Activated naive CD8-positive, alpha-beta T cell treated with anti-CD3 and anti-CD28 coated beads, Interleukin-2, amount 10 ng/mL, durations not matched to agents 7 days and 5 days (primary cell): ENCODE measurements at places on chromosomes 12 and 14.

DNA sequence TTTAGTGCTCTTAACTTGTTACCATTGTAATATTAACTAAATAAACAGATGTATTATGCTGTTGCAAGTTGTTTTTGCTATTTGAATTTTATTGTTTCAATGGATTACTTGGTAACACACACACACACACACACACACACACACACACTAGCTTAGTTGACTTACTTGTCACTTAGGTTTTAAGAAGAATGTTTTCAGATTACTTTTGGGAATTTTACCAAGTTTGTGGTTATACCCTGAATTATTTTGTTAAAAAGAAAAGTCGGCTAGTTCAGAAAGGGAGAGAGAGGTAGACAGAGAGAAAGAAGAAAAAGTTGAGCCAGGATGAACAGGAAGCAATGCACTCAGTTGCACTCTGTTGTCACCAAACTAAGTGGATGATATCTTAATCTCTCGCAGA is 5.3 kb downstream of the SSTR1 start:
- peaks cover 69% of the 10 kb centered on the region for H3K27me3 ChIP-seq
- no peak overlapping the region for H3K4me3 ChIP-seq
- no peak overlapping the region for H3K27ac ChIP-seq
- no peaks in the 10 kb centered on the region for H3K36me3 ChIP-seq
- H3K4me1 ChIP-seq = peaks cover 16% of the 10 kb centered on the region

DNA sequence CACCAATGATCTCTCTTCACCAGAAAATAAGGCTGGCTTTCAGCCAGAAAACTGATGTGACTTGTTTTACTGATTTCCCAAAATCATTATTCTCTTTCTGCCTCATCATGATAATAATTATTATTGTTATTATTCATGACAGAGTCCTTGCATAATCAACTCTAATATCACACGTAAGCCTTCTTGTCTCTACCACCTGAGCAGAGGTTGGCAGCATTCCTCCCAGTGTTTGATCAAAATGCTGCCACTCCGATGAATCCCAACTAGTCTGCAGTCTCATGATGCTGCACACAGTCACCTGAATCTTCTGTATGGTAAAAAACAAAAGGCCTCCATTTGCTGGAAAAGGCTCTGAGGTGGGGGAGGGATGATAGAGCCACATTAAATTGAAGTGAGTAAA is 105.7 kb upstream of the PLEKHG7 start:
- no peak for DNase-seq
- H3K27me3 ChIP-seq = no peaks in the 10 kb centered on the region
- no peak overlapping the region for H3K4me3 ChIP-seq
- H3K36me3 ChIP-seq = peaks cover 34% of the 10 kb centered on the region

GRCh38 chr12:19474147-19474546 is 34.9 kb downstream of the AEBP2 start:
- peaks cover 67% of the 10 kb centered on the region for H3K36me3 ChIP-seq
- H3K4me3 ChIP-seq = no peak overlapping the region
- no peak for DNase-seq
- no peaks in the 10 kb centered on the region for H3K27me3 ChIP-seq
- peaks cover 28% of the 10 kb centered on the region for H3K4me1 ChIP-seq

DNA sequence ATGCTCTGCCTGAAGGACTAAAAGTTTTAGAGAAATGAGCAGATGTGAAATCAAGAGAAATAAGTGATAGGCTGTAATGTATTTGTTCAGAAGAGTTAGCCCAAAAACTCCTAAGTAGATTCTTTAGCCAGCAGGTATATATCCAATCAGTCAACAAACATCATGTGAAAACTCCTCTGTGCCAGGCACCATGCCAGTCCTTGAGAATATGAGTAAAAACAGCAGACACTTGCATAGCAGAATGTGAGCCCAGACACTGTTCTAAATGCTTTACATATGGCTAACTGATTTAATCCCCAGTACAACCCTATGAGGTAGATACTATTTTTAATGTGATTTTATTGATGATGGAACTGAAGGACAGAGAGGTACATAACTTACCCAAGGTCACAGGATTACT is 329.8 kb downstream of the PAWR start:
- H3K4me3 ChIP-seq = no peak overlapping the region
- no peak for DNase-seq
- no peaks in the 10 kb centered on the region for H3K36me3 ChIP-seq
- H3K4me1 ChIP-seq = no peaks in the 10 kb centered on the region
- H3K27ac ChIP-seq = no peak overlapping the region

DNA sequence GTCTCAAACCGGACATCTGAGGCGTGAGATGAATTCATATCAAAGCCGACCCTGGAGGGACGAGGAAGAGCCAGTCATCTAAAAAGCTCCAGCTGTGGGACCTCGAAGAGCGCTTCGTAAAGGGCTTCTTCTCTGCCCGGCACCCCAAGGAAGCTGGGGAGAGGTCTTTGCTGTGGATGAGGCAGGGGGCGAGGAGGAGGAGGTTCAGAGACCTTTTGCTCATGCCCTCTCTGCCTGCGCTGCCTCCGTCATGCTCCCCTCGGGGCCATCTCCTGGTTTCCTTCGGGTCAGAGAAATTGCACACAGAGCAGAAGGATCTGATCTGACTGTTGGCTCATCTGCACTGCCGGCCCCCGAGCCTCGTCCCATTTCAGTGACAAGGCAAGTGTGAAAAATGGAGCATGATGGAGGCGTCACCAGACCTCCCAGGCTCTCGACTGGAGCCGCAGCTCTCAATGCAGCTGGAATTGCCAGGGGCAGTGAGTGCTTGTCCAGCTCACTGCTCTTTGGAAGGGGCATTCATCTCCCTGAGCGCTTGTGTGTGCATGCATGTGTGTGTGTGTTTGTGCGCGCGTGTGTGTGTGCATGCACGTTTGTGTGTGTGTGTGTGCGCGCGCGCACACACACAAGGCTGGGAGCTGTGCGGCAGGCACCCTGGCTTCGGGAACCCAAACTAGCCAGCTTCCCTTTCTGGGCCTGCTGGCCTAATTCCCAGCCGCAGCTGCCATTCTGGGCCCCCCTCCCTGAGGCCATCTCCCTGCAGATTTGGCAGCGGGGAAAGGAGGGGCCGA is 9.2 kb downstream of the CABP1 start:
- no peaks in the 10 kb centered on the region for H3K36me3 ChIP-seq
- H3K27ac ChIP-seq = peak overlapping the region; percentile 64
- no peak for DNase-seq
- peak overlapping the region; percentile 79 for H3K4me3 ChIP-seq

DNA sequence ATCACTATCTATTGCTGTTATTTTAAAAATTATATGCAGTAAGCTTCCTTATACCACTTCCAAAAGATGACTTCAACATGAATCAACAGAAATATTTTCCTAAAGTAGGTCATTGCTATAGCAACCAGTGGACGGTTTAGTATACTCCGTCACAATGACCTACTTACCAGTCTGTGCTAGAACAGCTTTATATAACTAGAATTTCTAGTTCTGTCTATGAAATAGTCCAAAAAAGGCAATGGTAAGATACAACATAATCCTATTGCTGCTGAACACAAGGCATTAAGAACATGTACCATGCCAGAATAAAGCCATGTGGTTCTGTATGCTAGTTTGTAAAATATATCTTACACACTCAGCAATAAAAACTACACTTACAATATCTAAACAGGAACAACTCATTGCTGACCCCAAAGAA is 40.7 kb upstream of the MTERF2 start:
- H3K4me1 ChIP-seq = peaks cover 4% of the 10 kb centered on the region
- no peak overlapping the region for H3K27ac ChIP-seq
- H3K4me3 ChIP-seq = no peak overlapping the region
- DNase-seq = no peak

GRCh38 chr12:3135522-3136461 is 58.6 kb downstream of the TSPAN9 start:
- no peaks in the 10 kb centered on the region for H3K36me3 ChIP-seq
- no peak overlapping the region for H3K27ac ChIP-seq
- no peak for DNase-seq
- no peaks in the 10 kb centered on the region for H3K4me1 ChIP-seq
- no peak overlapping the region for H3K4me3 ChIP-seq
- H3K27me3 ChIP-seq = peaks cover 45% of the 10 kb centered on the region

- no peak for DNase-seq
- no peak overlapping the region for H3K4me3 ChIP-seq
- H3K36me3 ChIP-seq = no peaks in the 10 kb centered on the region
- peaks cover 6% of the 10 kb centered on the region for H3K27me3 ChIP-seq
- H3K27ac ChIP-seq = no peak overlapping the region
Measured at GRCh38 chr12:76738824-76739579, 24.9 kb upstream of the ZDHHC17 start.

- H3K4me3 ChIP-seq = no peak overlapping the region
- peaks cover 2% of the 10 kb centered on the region for H3K27me3 ChIP-seq
- DNase-seq = peak; percentile 78
- H3K27ac ChIP-seq = no peak overlapping the region
Measured at GRCh38 chr12:109775172-109775881, 57.9 kb downstream of the TRPV4 start.

DNA sequence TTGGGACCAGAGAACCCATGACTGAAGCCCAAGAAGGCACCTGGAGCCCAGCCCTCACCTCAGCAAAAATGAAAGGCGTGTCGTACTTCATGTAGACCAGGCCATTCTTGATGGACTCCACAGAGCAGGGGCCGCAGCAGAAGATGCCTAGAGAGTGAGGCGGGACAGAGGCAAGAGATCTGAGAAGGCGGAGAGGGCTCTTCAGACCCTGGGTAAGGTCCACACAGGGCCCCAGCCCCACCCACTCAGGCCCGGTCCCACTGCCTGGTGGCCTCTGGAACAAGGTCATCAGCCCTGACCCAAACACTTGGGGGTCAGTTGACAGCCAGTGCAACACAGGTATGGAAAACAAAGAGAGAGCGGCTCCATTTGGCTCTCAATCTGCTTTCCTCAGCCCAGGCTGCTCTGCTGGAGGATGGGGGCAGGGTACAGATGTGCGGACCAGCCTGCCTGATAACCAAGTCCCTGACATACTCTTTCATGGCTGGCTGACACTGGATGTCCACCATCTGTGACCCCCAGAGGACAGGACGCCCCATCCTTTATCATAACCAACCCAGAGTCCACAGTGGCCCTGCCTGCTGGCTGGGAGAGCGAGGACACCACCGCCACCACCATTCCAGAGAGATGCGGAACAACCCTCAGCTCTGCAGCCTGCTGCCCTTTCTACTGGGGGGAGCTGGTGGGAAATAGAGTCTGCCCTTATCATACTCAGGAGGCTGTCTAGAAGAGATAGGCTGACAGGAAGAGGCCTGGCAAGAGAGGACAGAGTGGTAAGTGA is 6.9 kb downstream of the TGM1 start:
- DNase-seq = no peak
- H3K36me3 ChIP-seq = peaks cover 4% of the 10 kb centered on the region
- no peaks in the 10 kb centered on the region for H3K27me3 ChIP-seq
- H3K4me3 ChIP-seq = no peak overlapping the region
- peaks cover 4% of the 10 kb centered on the region for H3K4me1 ChIP-seq

GRCh38 chr12:4850857-4851380 is 58.8 kb upstream of the KCNA1 start:
- H3K36me3 ChIP-seq = no peaks in the 10 kb centered on the region
- H3K4me3 ChIP-seq = no peak overlapping the region
- peaks cover 22% of the 10 kb centered on the region for H3K27me3 ChIP-seq
- no peak overlapping the region for H3K27ac ChIP-seq
- DNase-seq = no peak

- no peak for DNase-seq
- H3K27ac ChIP-seq = no peak overlapping the region
- H3K27me3 ChIP-seq = no peaks in the 10 kb centered on the region
- no peaks in the 10 kb centered on the region for H3K4me1 ChIP-seq
- no peaks in the 10 kb centered on the region for H3K36me3 ChIP-seq
- no peak overlapping the region for H3K4me3 ChIP-seq
Measured at GRCh38 chr14:44204061-44204835, 302.8 kb downstream of the FSCB start.

GRCh38 chr14:21714318-21714929 is 40.8 kb upstream of the OR4E1 start:
- peaks cover 25% of the 10 kb centered on the region for H3K27me3 ChIP-seq
- peak overlapping the region; percentile 68 for H3K4me3 ChIP-seq
- peaks cover 3% of the 10 kb centered on the region for H3K36me3 ChIP-seq
- no peak for DNase-seq
- peaks cover 10% of the 10 kb centered on the region for H3K4me1 ChIP-seq

DNA sequence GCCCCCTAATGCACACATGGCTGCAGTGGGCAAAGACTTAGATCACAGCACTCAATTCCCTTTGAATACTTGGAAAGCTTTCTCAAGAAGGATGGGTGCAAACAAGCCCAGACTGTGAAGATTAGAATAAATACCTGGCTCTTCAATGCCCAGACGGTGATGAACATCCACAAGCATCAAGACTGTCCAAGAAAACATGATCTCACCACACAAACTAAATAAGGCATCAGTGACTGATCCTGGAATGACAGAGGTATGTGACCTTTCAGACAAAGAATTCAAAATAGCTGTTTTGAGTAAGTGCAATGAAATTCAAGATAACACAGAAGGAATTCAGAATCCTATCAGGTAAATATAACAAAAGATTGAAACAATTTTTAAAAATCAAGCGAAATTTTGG is 43.8 kb upstream of the ZDHHC17 start:
- no peak overlapping the region for H3K27ac ChIP-seq
- DNase-seq = no peak
- H3K27me3 ChIP-seq = peaks cover 3% of the 10 kb centered on the region
- H3K4me3 ChIP-seq = no peak overlapping the region

- H3K4me1 ChIP-seq = no peaks in the 10 kb centered on the region
- H3K27ac ChIP-seq = no peak overlapping the region
- no peak for DNase-seq
- H3K27me3 ChIP-seq = peaks cover 4% of the 10 kb centered on the region
Measured at GRCh38 chr12:63863658-63864453, 19.4 kb downstream of the SRGAP1 start.

DNA sequence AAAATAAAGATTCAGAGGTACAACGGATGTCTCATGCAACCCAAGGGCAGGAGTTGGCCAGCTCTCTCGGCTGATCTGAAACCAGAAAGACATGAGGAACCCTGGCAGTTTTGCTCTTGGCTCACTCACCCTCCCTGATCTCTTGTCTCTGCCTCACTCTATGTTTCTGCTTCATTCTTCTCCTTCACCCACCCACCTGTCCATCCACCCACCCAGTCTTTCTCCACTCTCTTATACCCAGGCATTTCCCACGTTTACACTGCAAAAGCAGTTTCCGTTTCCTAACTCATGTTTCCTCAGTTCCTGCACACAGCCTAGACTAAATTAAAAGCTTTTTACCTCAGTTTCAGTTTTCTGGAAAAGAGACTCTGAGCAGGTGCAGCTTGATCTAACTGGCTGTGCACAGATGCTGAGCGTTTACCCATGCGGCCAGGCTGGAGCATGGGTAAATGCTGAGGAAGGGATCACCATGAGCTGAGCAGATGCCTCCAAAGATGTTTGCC is 157.6 kb downstream of the PRKCH start:
- no peak for DNase-seq
- H3K4me3 ChIP-seq = peak overlapping the region; percentile 82
- peaks cover 83% of the 10 kb centered on the region for H3K4me1 ChIP-seq
- peak overlapping the region; percentile 96 for H3K27ac ChIP-seq
- no peaks in the 10 kb centered on the region for H3K27me3 ChIP-seq
